ENCODE measurements at places on chromosomes 7 and 10.

- DNase-seq, result peak; percentile 82
Observed at GRCh38 chr10:68826764-68827591, at the start of gene STOX1. Gene STOX1, plus strand, starts transcription at chr10:68827531. Its CDS starts 93 bp downstream, at chr10:68827624.

GRCh38 chr10:17200912-17201793, at the start of gene TRDMT1:
Gene TRDMT1, minus strand, starts transcription at chr10:17201672. Its CDS starts 38 bp downstream, at chr10:17201634.
- DNase-seq, result peak; percentile 73

- peak; percentile 33 for DNase-seq
Observed at GRCh38 chr7:83468251-83468739, 180.6 kb downstream of the SEMA3E start.

GRCh38 chr7:148987751-148988512, 40.4 kb downstream of the PDIA4 start:
- no peak for DNase-seq

GRCh38 chr7:96931891-96932290, 73.5 kb upstream of the DLX6 start:
- DNase-seq, result no peak

DNA sequence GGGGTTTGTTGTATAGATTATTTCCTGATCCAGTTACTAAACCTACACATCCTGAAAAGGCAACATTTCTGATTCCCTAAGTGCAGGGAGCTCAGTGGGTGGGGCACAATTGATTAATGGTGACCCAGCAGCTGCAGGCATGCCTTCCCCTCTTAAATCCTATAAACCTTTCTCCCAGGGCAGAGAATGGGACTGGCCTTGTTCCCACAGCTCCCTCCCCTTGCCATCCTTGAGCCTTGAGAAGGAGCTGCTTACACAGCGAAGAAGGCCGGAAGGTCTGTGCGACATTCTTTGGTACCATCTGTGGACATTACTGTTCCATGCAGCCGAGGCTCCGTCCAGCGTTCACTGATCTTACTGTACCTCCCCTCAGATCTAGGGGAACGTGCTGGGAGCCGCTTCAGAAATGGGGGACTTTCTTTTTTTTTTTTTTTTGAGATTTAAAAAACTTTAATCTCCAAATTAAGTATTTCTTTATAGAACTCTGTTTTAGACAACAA, 14.3 kb downstream of the KLF6 start:
- DNase-seq, result no peak
